ENCODE measurements at places on chromosomes 1 and 21.

DNA sequence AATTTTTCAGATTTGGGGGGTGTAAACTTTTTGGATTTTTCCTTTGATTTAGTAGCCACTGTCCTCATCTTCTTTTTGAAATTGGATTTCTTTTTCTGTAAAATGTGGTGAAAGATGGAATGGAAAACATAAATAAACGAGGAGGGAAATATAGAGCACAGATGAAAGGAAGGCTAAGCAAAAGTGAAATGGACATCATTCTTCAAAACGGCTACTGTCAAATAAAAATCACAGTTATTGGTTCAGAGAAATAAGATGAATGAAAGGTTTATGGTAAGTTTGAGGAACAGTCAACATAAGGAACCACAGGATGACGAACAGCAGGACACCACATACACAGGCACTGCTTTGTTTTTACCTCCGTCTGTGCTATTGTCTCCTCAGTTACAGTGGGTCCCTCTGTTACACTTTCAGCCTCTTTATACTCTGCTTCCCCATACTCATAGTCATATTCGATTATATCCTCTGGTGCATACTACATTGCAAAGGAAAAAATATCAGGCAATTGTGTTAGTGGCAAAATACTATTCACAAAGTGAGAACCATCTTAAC is 82.4 kb downstream of the COL11A1 start:
- DNase-seq: no peak

- no peak for DNase-seq
Measured at GRCh38 chr1:221514806-221515205, 227.1 kb downstream of the DUSP10 start.

DNA sequence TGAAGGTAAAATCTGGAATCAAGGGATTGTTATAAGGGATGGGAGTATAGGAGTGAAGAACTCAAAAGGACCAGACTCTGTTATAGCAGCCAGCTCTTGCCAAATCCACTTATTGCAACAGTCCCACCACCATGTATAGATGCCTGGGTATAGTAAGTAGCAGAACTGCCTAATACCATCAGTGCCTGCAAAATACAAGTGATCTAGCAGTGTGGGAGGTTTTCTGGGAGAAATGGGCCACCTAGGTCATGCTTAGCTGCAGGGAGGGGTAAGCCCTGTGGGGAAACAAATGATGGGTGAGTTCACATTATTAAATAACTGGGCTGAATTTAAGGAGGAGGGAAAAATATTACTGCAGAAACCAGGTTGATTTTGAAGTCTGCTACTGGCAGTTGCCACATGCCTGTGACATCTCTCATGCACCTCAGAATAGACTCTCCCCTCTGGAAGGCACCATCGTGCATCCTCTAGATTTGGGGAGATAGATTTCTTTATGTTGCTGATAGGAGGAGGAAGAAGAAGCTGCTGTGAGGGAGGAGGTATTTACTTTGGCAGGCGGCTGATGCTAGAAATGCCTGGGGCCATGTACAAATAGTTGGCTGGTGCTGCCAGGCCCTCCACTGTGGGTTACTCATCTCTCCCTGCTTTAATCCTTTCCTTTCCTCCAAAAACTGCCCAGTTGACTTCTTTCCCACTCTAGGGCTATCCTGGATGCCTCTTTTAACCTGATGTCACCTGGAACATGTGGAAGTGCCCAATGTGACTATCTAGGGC is 27.5 kb downstream of the HLX start:
- DNase-seq: no peak

DNA sequence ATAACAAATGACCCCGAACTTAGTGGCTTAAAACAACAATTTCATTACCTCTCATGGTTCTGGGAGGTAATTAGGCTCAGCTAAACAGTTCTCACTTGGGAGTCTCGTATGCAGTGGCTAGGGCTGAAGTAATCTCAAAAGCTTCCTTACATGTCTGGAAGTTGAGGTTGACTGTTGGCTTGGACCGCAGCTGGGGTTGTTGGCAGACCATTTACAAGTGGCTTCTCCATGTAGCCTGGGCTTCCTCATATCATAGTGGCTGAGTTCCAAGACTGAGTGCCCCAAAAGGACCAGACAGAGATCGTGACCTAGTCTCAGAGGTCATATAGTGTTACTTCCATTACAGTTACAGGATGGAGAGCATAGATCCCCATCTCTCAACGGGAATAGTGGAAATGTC is 2.4 kb upstream of the POGZ start:
- peak; percentile 36 for DNase-seq

GRCh38 chr1:82818586-82818985 is 1017.9 kb downstream of the ADGRL2 start:
- no peak for DNase-seq

DNA sequence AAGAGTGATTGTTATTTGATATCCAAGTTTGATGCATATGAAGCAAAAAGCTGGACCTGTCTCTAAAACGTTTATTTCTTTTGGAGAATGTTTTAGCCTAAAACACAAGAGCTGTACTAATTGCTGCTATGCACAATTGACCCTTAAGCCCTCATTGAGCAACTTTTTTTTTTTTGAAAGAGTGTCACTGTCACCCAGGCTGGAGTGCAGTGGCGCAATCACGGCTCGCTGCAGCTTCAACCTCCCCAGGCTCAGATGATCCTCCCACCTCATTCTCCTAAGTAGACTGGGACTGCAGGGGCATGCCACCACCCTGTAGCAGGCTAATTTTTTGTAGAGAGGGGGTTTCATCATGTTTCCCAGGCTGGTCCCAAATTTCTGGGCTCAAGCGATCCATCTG is 129.1 kb downstream of the PIK3R3 start:
- no peak for DNase-seq

GRCh38 chr1:53755874-53756273 is 16.9 kb upstream of the GLIS1 start:
- DNase-seq: no peak

DNA sequence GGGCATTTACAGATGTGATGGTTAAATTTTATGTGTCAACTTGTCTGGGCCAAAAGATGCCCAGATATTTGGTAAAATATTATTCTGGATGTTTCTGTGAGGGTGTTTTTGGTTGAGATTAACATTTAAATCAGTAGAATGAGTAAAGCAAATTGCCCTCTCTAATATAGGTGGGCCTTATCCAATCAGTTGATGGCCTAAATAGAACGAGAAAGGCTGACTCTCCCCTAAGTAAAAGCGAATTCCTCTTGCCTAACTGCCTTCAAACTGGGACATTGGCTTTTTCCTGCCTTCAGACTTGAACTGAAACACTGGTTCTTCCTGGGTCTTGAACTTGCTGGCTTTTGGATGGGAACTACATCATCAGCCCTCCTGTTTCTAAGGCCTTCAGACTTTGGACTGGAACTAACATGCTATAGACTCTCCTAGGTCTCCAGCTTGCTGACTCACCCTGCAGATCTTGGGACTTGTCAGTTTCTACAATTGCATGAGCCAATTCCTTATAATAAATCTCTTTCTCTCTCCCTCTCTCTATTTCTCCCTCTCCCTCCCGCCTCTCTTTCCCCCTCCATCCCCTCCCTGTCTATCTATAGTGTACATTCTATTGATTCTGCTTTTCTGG is 10.2 kb upstream of the NAV1 start:
- DNase-seq: no peak

DNA sequence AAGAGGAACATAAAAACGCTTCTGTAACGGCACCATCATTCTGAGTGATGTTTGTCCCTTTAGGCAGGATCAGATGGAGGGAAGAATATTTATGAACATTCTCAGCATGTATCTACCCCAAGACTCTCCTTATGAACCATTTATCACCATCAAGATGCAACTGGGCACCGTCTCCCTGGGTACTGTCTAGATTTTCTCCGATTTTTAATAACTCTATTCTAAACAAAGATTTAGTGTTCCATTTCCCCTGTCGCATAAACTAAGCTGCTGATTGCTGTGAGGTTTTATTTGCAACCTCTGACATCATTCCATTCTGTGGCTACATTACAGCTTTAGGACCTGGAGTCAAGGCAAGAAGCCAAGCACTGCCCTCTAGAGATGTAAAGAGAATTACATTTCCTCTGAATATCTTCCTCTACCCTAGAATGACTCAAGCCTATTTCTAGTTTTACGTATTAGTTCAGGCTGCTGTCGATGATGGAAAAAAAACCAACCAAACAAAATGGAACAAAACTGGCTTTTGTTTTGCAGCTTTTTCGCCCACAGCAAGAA is 130.1 kb upstream of the MAP1LC3C start:
- peak; percentile 42 for DNase-seq

DNA sequence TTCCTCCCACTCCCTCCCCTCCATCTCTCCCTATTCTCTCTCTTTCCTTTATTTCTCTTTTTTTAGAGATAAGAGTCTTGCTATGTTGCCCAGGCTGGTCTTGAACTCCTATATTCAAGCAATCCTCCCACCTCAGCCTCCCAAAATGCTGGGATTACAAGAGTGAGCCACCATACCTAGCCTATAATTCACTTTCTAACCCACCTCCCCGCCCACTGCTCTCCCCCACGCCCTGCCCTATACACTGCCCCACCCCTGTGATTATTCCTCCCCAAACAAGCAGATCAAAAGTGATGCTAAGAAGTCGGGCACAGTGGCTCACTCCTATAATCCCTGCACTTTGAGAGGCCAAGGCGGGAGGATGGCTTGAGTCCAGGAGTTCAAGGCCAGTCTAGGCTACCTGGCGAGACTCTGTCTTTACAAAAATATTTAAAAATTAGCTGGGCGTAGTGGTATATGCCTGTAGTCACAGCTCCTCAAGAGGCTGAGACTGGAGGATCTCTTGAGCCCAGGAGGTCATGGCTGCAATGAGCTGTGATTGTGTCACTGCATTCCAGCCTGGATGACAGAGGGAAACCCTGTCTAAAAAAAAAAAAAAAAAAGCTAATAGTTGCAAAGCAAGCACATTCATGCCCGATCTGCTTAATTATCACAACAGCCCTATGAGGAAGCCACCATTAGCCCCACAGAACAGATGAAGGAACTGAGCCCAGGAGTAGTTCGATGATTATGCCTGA is 12.8 kb upstream of the E2F2 start:
- DNase-seq: no peak

DNA sequence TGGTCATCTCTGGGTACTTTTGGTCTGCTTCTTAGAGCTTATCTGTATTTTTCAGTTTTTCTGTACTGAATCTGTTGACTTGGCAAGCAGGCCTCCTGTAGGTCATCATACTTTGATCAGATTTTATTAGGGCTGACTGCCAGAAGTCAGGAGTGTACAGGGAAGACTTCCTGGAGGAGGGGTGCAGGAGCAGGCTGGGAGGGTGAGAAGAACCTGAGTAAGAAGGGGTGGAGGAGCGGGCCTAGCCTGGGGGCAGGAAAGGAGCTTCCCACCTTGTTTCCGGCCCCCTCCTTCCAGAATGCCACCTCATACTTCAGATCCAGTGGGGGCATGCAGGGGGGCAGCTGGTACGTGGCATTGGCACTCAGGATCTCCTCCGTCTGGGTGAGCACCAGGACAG is 18.3 kb upstream of the IL22RA1 start:
- DNase-seq: no peak

- DNase-seq: no peak
Measured at GRCh38 chr1:67880056-67880601, 46.9 kb upstream of the GNG12 start.

DNA sequence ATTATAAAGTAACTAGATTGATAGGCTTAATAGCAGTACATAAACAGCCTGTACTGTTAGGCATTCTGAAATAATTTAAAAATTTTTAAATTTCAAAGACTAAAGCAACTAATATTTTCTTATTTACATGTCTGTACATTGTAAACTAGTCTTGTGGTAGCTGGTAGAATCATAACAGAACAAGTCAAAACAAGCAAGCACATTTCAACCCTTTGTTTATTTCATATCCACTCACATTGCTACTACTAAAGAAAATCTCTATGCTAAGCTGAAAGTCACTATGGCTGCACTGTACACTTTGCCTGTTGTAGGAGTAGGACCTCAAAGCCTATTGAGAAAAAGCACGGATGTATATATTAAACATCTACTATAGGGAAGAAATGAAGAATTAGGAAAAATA is 738.2 kb upstream of the ADGRL4 start:
- DNase-seq: no peak

GRCh38 chr21:38930853-38931252 is 125.1 kb downstream of the ETS2 start:
- DNase-seq: no peak

DNA sequence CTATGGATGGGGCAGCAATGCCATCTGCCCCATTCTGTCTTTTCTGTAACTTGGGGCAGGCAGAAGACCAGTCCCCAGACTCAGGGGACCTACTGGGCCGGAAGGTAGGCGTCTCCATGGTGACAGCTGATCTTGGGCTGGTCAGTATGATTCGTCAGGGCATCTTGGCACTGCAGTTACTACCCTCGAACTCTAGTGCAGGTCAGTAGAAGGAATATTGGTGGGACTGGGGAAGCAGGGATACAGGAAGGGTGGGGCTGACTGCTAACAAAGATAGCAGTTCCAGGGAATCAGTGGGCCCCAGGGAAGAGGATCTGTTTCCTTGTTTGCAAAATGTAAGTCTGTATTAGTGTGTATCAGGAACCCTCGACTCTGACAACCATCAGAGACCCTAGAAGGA is 26.2 kb downstream of the SZT2 start:
- DNase-seq: no peak

- no peak for DNase-seq
Measured at GRCh38 chr1:221334062-221334461, 407.8 kb downstream of the DUSP10 start.

DNA sequence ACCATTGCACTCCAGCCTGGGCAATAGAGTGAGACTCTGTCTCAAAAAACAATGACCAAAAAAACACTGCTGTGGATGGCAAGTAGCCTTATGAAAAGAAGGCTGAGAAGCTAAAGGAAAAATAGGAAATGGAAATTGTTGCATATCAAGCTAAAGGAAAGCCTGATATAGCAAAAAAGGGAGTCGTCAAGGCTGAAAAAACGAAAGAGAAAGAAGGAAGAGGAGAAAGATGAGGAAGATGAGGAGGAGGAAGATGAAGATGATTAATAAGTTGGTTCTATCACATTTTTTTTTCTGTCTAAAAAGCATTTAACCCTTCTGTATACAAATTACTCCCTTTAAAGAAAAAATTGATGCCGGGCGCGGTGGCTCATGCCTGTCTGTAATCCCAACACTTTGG is 10.2 kb upstream of the PRDX1 start:
- DNase-seq: no peak

DNA sequence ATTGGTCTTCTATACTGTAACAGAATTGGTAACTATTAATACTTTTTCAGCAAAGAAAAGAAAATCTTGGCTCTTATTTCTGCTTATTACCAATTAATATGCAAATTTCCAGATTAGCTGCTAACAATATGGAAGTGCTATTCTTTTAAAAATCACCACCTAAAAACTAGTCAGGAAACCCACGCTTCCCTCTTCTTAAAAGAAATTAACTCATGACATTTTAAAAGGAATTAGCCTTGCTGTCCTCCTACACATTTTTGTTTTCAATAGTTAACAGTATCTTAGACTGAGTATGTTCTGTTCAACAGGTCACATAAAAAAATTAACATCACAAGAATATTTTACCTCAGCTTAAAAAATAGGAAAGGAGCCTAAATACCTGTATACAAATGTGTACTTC is 27.3 kb downstream of the ABL2 start:
- DNase-seq: no peak

- DNase-seq: peak; percentile 68
Measured at GRCh38 chr1:230568008-230568407, 74.3 kb upstream of the COG2 start.

- no peak for DNase-seq
Measured at GRCh38 chr1:147729315-147729714, 31.1 kb downstream of the GJA5 start.

- DNase-seq: no peak
Measured at GRCh38 chr1:44437107-44437716, 32.2 kb downstream of the RNF220 start.

- DNase-seq: no peak
Measured at GRCh38 chr21:45235488-45235887, 52.2 kb downstream of the POFUT2 start.
